ENCODE measurements at places on chromosomes 13 and 19.

- DNase-seq, result no peak
Measured at GRCh38 chr13:91370501-91370900, 23.0 kb downstream of the MIR17HG start.

DNA sequence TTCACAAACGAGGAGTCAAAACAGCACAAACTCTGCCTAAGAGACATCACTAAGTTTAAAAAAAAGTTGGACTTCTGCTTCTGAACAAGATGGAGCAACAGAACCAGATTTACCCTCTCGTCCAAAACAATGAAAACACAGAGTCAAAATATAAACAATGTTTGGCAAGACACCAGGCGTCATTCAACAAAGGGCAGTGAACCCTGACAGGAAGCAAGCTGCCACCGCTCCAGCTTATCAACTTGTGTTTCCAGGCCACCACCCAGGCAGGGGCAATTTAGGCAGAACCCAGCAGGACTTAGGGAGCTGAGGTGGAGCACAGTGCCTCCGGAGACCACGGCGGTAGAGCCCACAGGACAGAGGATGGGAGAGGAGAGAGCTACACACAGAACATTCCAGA, 8.6 kb upstream of the NAPA start:
- DNase-seq, result no peak

GRCh38 chr13:99124046-99124400, 76.6 kb upstream of the UBAC2 start:
- DNase-seq, result no peak

DNA sequence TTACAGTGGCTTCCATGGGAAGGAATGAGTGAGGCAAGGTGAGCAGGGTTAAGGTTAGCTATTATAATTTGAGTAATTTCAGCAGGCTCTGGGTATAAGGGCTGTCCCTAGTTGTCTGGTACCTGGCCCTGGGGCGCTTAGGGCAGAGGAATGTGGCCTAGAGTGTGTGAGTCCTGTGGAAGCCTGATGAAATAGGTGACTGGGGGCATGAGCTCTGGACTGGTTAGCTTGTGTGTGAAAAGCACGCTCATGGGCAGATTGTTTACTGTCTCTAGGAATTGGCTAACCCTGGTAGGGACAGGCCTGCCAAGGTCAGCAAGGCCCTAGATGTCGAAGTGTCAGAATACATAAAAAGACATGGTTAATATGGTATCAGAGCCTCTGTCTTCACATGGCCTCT, 42.5 kb downstream of the SPRYD7 start:
- DNase-seq, result no peak

- peak; percentile 88 for DNase-seq
Measured at GRCh38 chr19:18340990-18341868, 831 bp downstream of the PGPEP1 start.

GRCh38 chr19:20423381-20424197, 142.0 kb downstream of the ZNF737 start:
- DNase-seq, result peak; percentile 2

GRCh38 chr13:22861958-22862466, 318.8 kb upstream of the SGCG start:
- DNase-seq, result no peak

- peak; percentile 82 for DNase-seq
Measured at GRCh38 chr19:17830567-17831418, 9.5 kb upstream of the INSL3 start.

DNA sequence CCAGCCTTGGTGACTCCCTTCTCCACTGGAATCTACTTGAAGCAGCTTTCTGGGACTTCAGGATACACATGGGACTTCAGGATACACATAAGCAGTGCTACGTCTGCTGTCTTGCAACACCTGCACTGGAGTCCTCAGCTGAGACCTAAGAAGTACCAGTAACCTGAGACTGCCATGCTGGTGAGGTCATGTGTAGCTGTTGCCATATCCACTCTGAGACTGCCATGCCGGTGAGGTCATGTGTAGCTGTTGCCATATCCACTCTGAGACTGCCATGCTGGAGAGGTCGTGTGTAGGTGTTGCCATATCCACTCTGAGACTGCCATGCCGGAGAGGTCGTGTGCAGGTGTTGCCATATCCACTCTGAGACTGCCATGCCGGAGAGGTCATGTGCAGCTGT, 937.9 kb downstream of the EFNB2 start:
- DNase-seq, result no peak

- DNase-seq, result no peak
Measured at GRCh38 chr13:30569901-30570576, 47.7 kb upstream of the USPL1 start.

DNA sequence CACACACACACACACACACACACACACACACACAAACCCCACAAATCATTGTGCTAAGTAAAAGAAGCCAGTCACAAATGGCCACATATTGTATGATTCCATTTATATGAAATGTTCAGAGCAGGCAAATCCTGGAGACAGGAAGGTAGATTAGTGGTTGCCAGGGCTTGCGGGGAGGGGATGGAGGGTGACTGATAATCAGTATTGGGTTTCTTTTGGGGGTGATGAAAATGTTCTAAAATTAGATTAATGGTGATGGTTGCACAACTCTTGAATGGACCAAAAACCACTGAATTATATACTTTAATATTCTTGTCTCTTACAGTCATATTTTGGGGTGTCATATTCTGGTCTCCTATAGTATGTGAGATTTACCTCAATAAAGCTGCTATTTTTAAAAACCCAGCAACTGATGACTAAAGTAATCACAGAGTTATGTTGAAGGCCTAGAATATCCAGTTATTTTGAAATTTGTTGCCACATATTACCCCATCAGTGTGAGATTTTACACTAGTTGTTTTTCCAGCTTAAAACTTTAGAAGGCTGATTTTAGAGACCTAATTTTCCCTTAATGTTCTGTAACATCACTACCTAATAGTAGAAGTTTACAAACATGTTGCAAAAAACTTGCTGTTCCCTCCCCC, 20.3 kb downstream of the FLT1 start:
- DNase-seq, result no peak

GRCh38 chr13:52411629-52412028, 5.7 kb upstream of the THSD1 start:
- peak; percentile 31 for DNase-seq
